Cerebellar nuclear complex (tissue), 1 donor: ENCODE measurements at places on chromosomes 11 and 22.

- DNase-seq = no peak
Measured at GRCh38 chr11:19802773-19803293, 90.2 kb downstream of the NAV2 start.

DNA sequence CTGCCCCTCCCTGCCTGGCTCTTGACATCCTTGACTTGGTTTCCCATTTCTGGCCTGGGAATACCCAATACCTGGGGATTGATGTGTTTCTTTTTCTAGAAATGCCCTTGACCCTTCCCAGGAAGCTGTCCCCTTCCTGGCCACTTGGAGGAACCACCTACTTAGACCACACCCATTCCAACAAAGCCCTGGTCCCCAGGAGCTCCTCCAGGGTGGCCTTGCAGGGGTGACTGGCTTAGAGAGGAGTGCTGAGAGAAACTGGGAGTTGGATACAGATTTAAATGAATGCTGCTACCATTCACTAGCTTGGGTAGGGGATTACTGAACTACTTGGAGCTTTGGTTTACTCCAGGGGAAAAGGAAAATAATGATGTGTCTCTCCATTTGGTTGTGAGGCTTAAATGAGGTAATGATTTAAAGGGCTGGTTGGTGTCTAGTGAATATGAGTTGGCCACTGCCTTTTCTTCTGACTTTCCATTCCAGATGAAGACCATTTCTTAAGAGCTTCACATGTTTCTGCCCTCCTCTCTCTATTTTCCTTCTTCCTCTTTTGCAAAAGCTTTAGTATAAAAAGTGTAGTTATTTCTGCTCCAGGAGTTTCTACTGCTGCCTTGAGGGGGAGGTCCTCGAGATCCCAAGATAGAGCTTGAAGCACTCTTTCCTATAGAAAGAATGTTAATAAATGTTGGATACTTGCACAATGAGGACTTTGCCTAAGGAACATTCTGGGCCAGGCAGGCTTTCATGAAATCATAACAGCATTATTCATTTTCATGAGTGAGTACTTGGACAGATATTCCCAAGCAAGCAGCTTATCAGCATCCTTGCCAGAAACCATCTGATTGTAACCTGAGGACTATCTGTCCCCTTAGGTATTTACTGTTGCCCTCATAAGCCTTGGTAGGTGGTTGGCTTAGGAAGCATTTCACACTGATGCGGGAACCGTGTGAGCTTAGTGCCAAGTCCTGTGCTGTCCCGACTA, 22.4 kb downstream of the PANX1 start:
- no peak for DNase-seq

DNA sequence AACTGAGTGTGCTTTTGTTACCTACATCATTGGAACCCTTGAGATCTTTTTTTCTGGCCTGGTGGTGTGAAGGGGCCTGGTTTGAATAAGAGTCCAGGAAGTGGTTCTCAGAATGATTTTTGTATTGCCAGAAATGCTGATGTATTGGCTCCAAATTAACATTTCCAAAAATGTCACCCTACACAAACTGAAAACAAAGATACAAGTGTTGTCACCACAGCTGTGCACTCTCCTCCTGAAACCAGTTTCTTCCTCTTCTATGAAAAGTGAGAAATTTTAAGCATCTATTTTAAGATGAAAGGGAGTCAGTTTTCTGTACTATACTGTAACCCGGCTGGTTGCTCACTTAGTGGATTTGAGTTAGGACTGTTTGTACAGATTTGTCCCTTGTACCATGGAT, 218.8 kb downstream of the PGR start:
- no peak for DNase-seq

DNA sequence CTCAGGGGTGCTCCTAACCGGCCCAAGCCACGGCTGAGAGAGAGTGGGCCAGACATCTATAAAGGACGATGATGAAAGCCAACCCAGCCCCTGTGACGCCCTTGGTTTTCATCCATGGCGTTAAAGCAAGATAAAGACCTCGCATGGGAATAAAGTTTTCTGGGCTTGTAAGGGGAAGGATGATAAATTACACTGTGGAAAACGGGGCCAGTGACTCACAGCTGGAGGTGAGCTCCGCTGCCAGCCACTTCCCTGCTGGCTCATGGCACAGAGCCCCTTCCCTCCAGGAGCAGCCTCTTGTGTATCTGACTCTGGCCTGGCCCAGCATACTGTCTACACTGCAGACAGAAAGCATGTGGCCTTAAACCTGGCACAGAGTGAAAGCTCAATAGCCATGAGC, 503.2 kb upstream of the B3GAT1 start:
- DNase-seq = no peak

DNA sequence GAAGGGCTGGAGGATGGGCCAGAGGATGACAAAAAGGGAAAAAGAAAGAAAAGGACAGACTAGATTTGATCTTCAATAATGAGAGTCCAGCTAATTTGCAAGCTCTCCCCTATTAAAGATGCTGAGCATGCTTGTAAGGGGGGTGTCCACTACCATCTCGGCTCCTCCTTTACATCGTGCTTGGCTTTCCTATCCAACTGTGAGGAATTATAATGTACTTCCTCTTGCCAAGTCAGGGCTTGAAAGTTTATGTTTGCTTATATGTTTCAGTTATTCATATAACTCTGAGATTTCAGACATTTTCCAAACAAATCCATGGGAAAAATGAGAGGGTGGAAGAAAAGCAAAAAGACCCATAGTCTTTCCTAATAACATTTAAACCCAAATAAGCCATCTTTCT, 387.1 kb downstream of the METTL15 start:
- no peak for DNase-seq
